ENCODE measurements at places on chromosomes 7 and 10. TPM values are rescaled to one million over a fixed set of nuclear protein-coding genes. Genes with fewer than 3 reads are reported as not detected.

DNA sequence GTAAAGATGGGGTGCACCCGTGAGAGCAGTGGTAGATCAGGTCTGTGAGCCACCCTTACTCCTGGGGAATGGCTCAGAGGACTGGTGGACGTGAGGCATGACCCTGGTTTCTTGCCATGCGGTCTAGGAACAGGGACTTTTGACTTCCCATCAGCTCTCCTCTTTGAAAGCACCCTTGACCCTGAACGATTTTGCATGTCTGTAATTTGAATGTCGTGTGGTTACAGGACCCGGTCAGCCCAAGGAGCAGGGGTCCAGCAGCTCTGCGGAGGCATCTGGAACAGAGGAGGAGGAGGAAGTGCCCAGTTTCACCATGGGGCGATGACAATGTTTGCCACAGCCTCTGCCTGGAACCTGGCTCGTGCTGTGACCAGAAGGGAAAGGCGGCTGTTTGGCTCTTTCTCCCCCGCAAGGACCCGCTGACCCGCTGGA, 8.6 kb upstream of the ORAI2 start:
- no peak for DNase-seq

DNA sequence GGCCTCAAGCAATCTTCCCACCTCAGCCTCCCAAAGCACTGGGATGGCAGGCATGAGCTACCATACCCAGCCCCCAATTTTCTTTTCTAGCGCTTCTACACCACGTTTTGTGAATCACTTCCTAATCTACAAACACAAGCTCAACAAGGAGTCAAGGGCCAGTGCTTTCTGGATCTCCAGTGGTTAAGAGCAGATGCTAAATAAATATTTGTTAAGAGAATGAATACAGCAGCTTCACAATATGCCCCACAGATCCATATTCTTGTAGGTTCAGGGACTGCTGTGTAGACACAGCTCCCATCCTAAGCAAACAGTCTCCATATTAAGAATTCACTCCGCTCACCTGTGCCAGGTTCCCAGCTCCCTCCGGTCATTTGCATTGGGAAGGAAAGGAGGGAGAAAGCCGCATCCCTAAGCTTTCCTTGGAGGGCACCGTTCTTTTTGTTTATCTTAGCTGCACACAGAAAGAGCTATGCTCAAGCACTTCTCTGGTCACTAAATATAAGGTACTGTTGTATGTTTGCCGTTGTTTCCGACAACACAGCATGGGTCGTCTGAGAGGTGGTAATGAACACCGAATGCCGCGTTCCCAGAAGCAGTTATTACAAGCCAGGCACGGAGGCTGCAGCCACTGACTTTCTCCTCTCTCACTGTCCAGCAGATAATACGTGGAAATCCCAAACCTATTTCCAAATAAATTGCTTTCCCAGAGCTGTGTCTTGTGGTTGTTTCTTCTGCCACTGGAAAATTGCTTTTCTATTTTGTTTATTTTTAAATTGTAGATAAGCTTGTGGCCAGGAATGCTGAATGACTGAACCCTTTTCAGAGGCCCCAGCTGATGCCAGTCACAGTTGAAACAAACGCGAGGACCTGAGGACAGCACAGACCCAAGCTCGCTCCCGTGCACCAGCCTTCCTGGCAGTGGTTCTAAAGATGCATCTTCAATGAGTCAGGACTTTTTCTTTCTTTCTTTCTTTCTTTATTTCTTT, 217.1 kb downstream of the PRPF18 start:
- no peak for DNase-seq

DNA sequence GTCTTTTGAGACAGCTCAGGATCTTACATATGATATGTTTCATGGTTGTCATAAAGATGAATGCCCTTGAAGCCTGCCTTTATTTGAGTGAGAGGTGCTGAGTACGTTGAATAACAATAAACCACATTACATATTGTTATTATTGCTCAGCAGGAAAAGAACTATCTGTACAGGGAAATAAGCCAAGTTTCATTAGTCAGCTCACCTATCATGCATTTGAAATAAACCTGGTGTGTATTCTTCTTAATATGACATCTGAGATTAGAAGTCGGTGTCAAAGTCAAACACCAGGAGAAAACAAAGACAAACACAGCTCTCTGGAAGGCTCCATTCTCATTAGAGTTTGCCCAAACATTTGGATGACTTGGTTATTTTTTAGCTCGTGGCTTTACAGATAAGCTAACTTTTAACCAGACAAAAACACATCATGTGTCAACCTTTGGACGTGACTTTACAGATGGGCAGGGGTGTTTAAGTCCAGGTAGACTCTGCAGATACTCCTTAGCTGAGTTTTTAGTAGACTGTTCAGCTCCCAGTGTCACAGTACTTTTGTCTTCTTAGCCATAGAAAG, 71.2 kb upstream of the AOAH start:
- no peak for DNase-seq

GRCh38 chr10:133208466-133208865, 21.6 kb upstream of the UTF1 start:
- DNase-seq = no peak

DNA sequence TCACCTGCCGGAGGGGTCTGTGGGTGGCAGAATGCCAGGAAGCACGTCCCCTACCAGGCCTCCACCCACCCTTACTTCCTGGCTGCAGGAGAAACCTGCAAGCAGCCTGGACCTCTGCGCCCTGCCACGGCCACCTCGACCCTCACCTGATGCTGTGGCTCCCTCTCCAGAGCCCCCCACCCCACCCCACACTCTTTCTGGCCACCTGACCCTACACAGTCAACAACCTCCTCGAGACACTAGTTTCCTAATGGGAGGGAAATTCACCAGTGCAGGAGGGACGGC, 91.3 kb downstream of the PRKAG2 start:
- DNase-seq = peak; percentile 76

DNA sequence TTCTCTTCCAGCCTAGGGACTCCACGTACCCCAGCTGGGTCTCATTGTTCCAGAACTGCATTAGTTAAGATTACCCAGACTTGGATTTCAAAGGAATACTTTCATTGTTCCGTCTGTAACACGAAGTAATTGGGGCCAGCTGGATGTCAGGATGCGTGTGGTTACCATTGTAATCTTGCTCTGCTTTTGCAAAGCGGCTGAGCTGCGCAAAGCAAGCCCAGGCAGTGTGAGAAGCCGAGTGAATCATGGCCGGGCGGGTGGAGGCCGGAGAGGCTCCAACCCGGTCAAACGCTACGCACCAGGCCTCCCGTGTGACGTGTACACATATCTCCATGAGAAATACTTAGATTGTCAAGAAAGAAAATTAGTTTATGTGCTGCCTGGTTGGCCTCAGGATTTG, 21.0 kb downstream of the LRRC17 start:
- DNase-seq = peak; percentile 94

GRCh38 chr10:93915598-93915997, 21.8 kb downstream of the SLC35G1 start:
- DNase-seq = no peak

DNA sequence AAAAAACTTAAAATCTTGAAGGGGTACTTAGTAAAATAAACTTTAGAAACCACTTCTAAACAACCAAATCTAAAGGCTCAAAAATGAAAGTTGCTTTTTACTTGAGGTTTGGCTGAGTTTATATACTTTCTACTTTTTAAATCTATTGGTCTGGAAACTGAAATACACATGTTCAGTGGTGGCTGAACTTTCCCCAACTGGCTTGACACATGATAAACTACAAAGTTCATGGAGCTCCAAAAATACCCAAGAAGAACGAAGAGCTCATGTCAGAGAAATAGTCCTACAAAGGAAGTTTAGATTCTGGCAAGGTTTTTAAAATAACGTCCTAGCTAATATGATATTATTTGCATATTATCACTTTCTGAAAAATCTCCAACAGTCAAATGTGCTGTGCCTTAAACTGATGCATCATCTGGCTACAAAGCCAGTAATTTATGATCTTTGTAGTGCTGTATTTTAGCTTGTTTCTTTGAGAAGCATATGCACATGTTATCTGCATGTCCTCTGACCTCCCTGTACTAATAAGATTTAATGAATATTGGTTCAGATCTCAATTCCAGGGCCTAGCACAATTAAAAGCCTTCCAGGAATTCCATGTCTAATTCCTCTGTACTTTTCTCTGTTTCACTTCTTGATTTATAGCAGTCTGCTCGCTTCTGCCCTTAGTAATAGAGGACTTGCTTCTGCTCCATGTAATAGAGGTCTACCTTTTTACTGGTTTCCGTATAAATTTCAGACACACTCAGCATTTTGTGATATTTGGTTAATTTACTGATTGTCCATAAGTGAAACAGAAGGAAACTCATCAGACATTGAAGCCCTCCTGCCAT, 28.2 kb downstream of the SEMA3C start:
- no peak for DNase-seq

- DNase-seq = no peak
These were observed 136.0 kb downstream of the MGMT start for GRCh38 chr10:129602938-129603535.

DNA sequence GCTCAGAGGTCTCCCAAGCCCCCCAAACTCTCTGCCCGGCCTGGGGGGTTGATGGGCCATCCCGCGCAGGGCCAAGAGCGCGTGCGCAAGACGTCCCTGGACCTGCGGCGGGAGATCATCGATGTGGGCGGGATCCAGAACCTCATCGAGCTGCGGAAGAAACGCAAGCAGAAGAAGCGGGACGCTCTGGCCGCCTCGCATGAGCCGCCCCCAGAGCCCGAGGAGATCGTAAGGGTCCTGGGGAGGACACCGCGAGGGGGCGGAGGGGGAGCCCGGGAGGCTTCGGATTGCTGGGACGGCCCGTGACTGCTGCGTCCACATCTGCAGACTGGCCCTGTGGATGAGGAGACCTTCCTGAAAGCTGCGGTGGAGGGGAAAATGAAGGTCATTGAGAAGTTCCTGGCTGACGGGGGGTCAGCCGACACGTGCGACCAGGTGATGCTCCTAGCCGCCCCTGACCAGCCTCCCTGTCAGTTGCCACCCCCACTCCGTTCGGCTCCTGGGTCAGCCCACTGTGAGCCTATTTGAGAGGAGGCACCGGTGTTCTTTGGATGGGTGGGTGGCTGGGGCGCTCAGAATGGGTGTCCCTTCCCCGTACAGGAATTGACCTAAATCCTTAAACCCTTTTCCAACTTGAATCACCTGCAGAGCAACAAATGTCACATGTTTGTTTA, 5.7 kb downstream of the ANKRD2 start:
- DNase-seq = peak; percentile 75

DNA sequence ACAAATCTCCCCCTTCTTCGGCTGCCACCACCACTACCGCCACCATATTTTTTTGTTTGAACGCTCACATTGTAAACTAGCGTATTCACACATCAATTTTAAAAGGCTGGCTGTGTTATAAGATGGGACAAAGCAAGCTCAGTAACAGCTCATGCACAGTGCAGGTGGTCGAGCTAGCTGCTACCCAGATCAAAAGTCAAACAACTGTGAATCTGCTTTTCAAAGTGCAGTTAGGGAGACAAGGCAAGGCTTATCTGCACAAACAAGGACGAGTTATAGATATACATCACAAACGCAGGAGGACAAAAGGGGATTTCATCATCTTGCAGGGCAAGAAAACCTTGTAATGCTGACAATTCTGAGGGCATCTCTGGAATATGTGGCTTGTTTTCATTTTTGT, 231.6 kb downstream of the VTI1A start:
- DNase-seq = no peak

DNA sequence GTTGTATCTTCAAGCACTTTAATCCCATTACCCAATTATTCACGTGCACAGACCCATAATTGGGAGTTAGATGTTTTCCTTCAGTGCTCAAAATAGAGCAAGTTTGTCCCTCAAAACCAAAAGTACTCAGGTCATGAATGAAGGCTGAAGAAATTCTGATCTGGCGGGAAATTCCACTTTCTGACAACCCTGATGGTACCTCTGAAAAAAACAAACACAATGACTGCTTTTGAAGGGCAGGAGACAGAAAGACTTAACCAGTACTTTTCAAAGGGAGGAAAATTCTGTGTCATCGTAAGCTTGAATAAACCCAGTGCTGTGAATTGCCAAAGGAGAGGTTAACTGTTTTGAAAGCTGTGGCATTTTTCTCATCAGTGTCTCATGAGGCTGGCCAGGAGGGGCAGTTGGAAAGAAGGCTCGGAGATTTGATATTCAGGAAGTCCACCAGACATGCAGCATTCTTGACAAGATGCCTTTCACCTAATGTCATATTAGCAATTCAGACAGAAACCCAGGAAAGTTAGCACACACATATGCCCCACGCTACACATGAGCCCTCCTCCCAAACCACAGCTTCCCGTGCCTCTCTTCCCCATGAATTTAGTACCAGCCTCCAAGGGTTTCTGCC, 347.0 kb downstream of the KCNMA1 start:
- no peak for DNase-seq

- no peak for DNase-seq
These were observed 4.6 kb downstream of the NET1 start for GRCh38 chr10:5416981-5417380.

GRCh38 chr10:103872137-103872931, 17.0 kb upstream of the SH3PXD2A start:
- no peak for DNase-seq

DNA sequence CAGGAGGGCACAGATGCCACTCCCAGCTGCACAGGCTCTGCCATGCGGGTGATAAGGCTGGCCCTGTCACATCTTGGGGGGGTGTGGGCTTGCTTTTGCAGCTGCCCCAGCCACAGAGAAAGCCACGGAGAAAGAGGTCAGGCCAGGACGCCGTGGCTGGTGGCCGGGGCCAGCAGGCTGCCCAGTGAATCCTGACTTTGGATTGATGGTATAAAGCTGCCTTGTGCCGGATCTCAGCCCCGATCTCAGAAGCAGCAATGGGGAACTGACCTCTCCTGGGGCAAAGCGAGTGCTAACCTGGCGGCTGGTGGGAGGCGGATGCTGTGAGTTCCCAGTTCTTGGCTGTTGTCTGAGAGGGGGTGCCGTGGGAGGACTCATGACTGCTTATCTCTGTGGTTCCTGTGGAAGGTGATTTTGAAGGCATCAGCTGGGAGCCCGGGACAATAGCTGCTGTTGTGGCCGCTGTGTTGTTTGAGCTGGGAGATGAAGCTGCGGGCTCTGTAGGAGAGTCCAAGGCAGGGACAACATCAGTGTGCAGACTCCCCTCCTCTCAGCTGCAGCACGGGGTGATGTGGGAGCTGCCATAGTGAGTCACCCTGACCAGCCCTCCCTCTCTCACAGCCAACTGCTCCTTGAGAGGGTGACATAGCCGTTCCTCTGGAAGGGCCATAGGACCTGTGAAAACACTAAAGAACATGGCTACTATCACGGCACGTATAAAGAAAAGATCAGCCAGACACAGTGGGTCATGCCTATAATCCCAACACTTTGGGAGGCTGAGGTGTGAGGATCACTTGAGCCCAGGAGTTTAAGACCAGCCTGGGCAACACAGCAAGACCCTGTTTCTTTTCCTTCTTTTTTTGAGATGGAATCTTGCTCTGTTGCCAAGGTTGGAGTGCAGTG, 17.0 kb downstream of the IL15RA start:
- DNase-seq = peak; percentile 50

- no peak for DNase-seq
These were observed 3.6 kb downstream of the OR2F2 start for GRCh38 chr7:143938379-143939243.

GALNT17 gene
- 22.0 TPM for total RNA-seq

PIP gene
- not detected for total RNA-seq

HYCC1 gene
- total RNA-seq = 76.4 TPM

SLC4A2 gene
- 212 TPM for total RNA-seq

CHAT gene
- not detected for total RNA-seq

HOXA3 gene
- total RNA-seq = 9.3 TPM

KIF20B gene
- total RNA-seq = 7.7 TPM

TMEM196 gene
- total RNA-seq = 3.6 TPM
